ENCODE measurements at places on chromosomes 4 and X.

DNA sequence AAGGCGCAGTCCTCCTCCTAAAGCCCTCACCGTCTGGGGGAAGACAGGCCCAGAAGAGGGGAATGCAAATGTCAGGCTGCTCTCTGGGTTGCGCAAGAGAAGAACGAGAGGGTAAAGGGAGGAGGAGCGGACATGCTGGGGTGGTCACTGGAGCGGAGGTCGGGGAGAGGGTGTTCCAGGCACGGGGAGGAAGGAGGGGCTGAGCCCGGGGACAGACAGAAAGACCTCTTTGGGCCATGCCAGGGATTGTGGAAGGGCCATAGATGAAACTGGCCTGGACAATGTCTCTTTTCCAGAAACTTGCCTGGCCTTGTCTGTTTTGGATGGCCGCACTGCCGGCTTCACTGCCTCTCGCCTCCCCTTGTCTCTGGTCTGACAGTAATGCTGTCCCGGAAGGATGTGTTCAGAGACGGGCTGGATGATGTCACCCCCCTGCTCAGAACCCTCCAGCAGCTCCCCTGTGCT is 121.0 kb downstream of the SORCS2 start:
- DNase-seq: no peak

DNA sequence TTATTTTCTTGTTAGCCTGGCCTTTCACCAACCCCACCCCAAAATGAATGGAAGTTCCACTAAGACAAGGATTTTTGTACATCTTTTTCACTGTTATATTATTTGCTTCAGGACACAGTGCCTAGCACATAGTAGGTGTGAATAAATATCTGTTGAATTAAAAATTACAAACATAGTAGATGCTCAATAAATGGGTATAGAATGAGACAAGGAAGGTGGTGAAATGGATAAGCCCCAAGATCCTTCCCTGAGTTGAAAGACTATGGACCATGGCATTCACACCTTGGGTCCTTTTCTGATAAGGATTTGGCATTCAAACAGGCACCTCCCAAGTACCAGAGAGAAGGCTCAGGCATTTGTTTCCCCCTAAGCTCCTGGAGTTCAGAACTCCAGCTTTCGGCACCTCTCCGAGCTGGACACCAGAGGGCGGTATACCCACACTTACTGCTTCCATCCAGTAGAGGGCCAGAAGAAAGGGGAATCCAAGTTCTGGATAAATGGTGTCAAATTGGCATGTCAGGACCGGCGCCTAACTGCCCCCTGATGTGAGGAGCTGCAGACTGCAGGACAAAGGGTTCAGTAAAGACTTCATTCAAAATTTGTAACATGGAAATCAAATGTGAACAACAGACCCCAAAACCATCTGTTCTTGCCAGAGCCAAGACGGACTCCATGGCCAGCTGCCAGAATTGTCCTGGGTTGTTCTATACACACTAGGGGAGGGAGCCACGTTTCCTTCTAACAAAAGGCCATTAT is 193.0 kb downstream of the GPC3 start:
- DNase-seq: peak; percentile 3

DNA sequence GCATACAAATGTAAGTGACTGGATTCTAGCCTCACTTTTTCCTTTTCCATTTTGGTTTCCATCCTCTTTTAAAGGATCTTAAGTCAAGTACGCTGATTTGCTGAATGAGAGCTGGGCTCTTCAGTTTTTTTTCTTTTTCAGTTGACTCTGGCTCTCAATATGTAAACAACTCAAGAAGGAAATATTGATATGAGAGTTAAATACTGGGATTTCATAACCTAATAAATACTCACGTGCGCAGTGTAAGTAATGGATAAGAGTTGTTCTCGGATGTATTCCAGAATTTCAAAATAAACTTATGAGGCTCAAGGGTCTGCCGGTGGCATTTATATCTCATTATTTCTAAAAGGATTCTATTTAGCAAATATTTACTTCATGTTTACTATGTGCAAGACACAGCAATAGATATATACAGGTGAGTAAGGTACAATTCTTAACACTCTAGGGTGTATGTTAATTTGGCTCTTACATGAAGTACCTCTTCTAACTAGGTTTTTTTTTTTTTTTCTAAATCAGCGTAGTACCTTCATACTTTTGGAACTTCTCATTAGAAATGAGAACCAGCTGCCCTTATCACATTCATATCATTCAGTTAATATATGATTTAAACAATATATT is 11.0 kb upstream of the MAGEB10 start:
- DNase-seq: no peak

DNA sequence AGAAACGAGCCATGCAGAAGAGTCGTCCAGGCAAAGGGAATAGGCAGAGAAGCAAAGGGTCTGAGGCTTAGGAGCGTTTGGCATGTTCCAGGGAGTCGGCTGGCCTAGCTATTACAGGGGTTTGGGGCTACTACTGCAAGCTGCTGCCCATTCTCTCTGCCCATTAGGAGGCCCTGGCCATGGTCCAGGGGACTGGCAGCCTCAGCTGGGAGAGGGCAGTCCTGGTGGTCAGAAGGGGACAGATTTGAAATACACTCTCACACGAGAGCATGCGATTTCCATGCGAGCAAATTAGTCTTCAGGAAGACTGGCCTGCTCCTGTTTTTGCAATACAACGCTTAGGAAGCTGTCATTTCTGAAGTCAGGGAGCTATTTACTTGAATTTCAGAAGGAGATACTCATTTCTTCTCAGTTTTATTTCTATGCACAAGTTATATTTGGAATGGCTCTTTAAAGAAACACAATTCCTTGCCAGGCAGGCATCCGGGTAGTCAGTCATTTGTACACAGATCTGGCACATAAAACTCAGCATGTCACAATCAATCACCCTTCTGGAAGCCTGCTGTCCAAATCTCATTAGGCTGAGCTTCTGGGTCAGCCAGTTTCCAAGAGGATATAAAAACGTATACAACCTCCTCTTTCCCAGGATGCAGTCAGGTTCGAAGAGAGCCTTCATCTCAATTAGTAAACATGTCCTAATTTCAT is 27.0 kb downstream of the PROM1 start:
- DNase-seq: no peak

- DNase-seq: no peak
Measured at GRCh38 chrX:17374619-17375366, at the start of gene NHS. NHS (plus strand) TSS chrX:17375200; CDS start chrX:17375758, 558 bp downstream.

- no peak for DNase-seq
Measured at GRCh38 chr4:155914782-155915181, 11.3 kb downstream of the TDO2 start.

DNA sequence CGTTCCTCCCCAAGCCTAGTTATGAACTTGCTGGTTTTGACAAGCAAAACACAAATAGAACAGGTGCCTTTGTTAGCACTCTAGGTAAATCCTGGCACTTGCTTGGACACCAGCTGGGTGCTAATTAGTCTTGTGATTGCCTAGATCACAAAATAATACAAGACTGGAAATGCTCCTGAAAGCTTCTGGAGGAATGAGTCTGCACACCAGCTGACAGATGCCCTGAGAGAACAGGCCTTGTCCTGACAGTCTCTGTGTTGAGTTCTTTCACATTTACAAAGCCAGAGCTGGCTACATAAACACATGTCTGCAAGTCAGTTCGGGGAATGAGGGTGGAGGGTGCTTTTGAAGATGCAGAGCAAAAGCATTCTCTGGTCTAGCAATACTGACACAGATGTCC is 93.8 kb downstream of the ELOVL6 start:
- DNase-seq: no peak

DNA sequence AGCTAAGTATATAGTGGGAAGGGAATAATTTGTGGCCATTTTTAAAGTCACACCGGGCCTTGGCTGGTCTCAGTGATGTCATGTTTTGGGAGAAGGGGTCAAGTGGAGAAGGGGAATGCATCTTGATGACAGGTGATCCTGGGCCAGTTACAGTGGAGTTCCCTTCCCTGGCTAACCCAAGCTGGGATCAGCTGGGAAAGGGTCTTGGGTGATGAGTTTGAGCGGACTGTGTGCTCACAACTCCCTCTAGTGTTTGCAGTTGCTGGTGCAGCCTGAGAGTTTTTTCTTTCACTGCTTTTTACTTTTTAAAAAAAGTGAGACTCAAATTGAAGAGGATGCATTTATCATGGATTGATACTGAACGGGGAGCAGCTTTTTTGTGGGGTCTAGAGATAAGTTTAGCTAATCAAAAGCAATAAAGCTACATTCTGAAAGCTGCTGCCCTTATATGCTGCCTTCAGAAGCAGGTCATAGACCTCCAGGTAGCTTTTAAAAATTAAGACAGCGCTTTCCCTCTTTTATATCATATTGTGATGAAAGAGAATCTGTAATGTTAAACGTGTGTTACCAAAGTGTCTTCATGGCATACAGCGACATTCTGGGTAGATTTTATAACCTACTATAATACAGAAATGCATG is 164.7 kb downstream of the DCLK2 start:
- no peak for DNase-seq

DNA sequence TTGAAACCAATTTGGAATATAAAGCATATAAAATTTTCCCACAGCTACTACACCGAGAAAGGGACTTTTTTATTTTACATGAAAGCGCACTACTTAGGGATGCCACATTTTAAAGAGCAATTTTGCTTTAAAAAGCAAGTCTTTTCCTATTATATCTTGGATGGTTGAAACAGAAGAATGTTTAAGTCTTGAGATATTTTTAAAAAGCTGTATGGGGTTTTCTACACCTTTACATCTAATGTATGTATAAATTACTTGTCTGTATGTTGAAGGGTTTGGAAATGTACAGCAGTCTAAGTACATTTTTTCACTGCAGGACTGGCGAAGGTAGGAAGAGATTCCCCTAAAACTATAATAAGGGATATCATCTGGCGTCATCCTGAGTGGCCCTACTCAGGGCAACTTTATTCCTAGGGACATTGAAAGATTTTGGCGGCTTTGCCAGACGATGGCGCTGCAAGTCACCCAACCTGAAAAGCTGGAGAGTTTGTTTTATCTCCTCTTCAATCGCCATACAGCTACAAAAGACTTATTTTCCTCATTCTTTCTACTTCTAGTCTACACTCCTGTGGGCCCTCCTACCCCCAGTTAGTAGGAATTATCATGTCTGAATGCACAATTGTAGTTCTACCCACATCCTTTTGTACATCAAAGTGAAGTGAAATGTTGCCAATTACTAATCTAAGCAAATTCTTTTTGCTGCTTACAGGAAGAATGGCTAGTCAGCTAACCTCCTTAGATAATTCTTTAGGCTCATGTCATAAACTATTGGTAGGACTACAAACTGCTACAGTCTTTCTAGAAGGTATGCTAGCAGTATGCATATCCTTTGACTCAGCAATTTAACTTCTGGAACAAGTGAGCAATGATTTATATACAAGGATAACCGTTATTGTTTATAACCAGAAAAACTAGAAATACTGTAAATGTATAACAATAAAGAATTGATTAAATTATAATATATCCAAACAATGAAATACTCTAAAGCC is 782 bp upstream of the NEK1 start:
- DNase-seq: peak; percentile 43

- DNase-seq: no peak
Measured at GRCh38 chr4:43126595-43126994, 234.1 kb downstream of the GRXCR1 start.

- no peak for DNase-seq
Measured at GRCh38 chr4:122341886-122342285, 36.9 kb upstream of the ADAD1 start.

- no peak for DNase-seq
Measured at GRCh38 chrX:39905946-39906345, 191.8 kb downstream of the BCOR start.

DNA sequence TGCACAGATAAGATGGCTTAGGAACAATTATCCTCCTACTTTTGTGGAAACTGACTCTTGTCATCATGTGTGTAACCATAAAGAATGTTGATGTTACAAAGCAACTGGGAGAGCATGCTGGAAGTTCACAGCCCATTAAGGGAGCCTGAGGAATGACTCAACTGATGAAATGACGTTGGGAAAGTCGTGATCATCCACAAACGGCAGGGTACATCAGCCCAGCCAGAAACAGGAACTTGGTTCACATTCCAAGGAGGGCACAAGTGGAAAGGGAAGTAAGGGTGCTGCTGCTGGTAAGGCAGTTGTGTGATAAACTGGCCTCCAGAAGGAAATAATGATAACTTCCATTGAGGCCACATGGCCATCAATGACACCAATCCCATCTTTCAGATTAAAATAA is 6.7 kb downstream of the TEC start:
- DNase-seq: no peak

DNA sequence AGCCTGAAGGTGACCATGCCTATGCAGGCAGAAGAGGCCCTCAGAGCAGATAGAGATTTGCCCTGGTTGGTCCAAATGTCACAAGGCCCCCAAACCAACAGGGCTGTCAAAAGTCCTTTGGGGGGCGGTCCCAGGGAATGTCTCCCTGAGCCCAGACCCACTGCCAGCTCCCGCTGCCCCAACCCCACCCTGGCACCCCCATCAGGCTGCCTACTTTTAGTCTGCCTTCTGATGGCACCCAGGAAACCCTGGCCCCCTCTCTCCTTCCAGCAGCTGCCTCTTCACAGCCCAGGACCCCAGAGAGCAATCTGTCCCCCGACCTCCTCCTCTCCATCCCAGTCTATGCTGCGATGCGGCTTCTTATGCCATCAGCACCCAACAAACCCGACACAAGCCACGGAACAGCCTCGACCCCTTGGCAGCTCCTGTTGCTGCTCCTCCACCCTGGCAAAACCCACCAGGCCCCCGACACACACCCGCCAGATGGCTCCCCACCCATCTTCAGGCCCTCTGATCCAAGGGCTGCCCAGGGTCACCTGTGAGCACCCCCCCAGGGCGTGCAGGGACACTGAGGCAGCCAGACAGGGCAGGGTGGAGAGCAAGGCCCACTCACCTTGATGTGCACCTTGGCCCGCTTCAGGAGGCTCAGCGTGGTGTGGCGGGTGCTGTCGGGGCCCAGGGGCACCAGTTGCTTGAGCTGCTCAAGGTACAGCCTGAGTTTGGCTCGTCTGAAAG is 9.9 kb downstream of the MXD4 start:
- no peak for DNase-seq

- no peak for DNase-seq
Measured at GRCh38 chr4:106854569-106855351, 181.4 kb downstream of the DKK2 start.

GRCh38 chr4:38290366-38290765 is 330.2 kb downstream of the PTTG2 start:
- DNase-seq: no peak

GRCh38 chrX:101029665-101030064 is 22.2 kb downstream of the TRMT2B start:
- DNase-seq: no peak

- DNase-seq: no peak
Measured at GRCh38 chrX:152313529-152314302, 137.4 kb downstream of the GABRA3 start.

- DNase-seq: no peak
Measured at GRCh38 chr4:182380771-182381181, 137.6 kb downstream of the TENM3 start.

DNA sequence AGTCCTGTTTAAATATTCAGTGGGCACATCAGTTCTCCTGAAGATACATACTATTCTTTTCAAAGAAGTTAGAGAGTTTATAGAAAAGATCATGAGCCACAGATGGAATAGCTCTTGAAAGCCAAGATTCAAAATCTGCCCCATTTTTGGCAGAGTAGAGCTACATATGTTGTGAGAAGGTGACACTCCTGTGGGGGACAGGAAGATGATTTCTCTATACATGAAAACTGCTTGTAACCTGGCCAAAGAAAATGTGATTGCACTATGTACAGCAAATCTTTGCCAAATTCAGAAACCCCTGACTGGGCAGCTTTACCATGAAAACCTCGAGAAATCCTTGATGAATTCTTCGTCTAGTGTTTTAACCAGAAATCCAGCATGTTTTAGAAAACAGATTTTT is 44.9 kb downstream of the GPM6A start:
- DNase-seq: no peak
